Naive thymus-derived CD8-positive, alpha-beta T cell (primary cell): ENCODE measurements at places on chromosomes 7 and 10.
A peak's percentile ranks its signal among the peaks of the same experiment; 100 is the strongest.

DNA sequence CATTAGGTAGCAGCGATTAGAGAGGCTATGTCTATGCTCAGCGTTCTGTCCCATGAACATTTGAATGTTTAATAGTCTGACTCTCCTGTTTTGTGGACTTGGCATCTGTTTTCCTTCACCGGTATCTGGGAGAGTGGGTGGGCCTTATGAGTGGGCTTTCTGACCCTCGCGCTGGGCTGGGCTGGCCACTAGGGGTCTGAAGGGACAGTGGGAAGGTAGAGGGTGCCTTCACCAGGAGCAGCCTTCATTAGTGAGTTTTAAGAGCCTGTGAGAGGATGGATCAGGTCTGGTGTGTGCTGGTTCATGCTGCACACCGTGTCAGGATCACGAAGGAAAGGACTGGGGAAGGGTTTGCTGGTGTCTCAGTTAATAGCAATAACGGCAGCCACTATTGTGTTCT is 33.4 kb downstream of the DCLRE1A start:
- DNase-seq, result no peak

GRCh38 chr7:4837803-4838625 is 23.8 kb downstream of the PAPOLB start:
- DNase-seq, result no peak

GRCh38 chr7:156610601-156611000 is 30.0 kb upstream of the RNF32 start:
- DNase-seq, result no peak

GRCh38 chr7:83852136-83852535 is 203.2 kb upstream of the SEMA3E start:
- no peak for DNase-seq

- no peak for DNase-seq
These were observed 365.9 kb downstream of the REEP3 start for GRCh38 chr10:63887023-63887589.

DNA sequence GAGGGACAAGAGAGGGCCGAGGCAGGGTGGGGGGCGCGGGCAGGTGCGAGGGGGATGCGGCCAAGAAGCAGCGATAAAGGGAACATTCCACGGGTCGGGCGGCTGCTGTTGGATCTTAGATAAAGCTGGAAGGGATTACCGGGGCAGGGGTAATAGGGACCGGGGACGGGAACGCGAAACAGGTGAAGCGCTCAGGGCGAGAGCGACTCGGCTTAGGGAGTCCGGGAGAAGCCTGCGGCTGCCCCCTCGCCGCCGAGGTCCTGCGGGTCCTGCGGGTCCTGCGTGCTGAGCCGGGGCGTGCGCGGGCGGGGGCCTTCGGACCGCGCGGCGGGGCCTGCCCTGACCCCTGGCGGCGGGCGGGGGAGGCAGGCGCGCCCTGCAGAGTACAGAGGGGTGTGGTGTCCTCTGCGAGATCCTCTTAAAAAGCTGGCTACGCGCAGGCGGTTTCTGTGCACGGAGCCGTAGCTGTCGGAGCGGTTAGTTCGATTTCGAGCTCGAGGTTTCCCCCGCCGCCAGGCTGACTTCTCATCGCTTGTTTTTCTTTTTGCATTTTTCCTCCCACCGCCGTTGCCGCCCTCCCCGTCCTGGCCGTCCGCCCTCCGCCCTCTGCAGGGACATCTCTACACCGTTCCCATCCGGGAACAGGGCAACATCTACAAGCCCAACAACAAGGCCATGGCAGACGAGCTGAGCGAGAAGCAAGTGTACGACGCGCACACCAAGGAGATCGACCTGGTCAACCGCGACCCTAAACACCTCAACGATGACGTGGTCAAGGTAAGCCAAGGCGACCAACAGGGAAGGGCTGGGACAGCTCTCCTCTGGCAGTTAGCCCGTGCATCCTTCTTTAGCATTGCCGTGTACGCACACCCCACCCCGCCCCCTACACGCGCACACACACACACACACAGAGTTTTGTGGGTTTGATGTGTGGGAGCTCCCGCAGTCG is 1.4 kb downstream of the CAV1 start:
- peak; percentile 57 for DNase-seq

DNA sequence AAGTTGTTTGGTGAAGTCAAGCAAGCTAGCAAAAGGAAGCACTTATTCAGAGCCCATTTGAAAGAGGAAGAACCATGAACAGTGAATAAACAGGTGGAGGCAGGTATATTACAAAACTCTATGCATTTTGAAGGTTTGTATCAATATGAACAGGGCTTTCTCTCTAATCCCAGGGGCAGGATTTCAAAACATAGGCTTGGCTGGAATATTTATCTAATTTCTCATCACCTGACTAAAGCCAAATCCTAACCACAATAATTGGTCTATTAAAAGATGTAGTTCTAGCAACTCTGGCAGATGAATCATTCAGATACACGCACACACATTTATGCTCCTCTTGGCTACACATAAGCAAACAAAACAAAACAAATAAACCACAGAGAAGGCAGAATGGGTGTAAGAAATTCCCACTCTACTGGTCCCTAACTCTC is 554.4 kb downstream of the INHBA start:
- DNase-seq, result no peak

DNA sequence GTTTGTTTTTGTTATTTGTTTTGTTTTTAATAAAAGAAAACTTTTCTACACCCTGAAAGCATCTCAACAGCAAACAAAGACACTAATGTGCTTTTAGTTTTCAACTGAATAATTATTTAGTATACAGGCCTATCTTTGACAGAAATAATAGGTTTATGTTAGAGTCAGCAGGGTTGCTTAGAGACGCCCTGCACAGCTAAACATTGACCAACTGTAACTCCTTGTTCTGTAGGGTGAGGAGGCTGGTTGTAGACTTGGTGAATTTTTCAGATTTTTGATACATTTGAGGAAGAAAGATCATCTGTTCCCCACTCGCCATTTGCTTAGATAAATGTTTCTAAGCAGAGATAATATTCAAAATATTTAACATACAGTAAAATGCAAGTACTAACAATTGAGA is 103.1 kb downstream of the CALCR start:
- DNase-seq, result no peak

- DNase-seq, result no peak
These were observed 8.3 kb downstream of the CXCL12 start for GRCh38 chr10:44376472-44377099.

- no peak for DNase-seq
These were observed 73.2 kb downstream of the LMBR1 start for GRCh38 chr7:156819733-156820295.

DNA sequence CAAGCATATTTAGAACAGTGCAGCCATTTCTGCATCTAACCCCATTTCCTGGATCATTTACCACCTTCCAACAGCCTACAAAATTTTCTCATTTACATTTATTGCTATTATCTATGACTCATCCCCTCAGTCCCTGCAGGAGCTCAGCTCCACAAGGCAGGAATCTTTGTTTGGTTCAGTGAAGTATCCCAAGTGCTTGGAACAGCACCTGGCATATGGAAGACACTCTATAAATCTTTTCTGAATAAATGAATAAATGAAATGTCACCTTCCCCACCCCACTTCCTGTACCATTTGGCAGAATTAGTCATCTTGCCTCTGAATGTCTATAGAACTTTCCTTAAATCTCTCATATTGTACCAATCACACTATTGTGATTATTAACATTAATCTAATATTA is 110.7 kb downstream of the HIP1 start:
- DNase-seq, result no peak

DNA sequence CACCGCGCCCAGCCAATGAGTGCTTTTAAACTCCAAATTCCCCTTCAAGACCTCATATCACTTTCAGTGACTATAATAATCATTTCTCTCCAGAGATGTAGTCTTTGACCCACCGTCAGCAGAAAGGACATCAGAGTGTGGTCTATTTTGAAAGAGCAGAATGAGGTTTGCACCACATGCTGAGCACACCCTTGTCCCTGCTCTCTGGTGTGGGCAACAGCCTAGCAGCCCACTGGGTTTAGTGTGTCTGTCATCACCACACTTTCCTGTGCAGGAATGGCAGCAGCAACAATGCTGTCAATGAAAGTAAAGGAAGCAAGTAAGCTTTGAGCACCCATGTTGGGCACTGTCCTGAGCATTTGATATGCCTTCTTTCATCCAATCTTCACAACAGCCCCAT is 122.4 kb downstream of the PLXNA4 start:
- DNase-seq, result no peak

DNA sequence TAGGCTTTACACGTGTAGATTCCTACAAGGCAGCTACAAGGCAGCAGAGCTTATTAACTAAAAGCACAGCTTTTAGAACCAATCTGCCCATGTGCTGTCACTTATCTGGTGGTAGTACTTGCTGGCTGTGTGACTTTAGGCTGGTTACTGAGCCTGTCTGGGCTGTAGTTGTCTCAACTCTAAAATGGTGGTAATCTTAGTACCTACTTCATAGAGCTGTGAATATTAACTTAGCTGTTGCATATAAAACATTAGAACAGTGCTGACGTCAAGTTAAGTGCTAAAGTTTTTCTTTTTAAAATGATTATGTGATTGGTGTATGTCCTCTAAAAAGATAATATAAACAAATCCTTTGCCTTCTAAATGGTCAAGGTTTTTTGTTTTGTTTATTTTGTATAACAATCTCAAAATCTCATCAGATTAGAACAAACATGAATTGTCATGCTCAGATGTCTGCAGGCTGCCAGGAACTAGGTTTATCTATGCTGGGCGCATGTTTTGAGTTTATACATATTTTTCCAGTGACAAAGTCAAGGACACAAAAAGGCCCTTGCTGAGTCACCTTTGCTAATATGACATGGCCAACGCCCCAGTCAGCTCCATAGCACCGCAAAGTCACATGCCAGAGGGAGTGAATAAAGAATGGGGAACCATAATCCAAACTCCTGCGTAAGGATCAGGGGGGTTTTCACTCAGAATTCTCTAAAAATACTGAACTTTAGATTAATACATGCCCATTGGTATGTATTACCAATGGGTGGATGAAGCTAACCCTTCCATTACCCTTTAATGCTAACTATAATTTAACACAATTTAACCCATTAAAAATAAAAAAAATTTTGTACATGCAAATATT is 39.8 kb upstream of the ARL4A start:
- DNase-seq, result no peak

DNA sequence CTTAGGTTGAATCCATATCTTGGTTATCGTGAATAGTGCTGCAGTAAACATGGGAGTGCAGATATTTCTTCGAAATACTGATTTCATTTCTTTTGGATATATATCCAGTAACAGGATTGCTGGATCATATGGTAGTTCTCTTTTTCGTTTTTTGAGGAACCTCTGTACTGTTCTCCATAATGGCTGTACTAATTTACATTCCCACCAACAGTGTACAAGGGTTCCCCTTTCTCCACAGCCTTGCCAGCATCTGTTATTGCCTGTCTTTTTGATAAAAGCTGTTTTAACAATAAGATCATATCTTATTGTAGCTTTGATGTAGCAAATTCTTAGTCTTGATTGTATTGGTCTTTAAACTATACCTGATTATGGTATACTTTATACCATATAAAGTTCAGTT is 45.3 kb downstream of the ZNRF2 start:
- DNase-seq, result no peak

- DNase-seq, result no peak
These were observed 286.6 kb downstream of the SEMA3D start for GRCh38 chr7:84900215-84900614.

DNA sequence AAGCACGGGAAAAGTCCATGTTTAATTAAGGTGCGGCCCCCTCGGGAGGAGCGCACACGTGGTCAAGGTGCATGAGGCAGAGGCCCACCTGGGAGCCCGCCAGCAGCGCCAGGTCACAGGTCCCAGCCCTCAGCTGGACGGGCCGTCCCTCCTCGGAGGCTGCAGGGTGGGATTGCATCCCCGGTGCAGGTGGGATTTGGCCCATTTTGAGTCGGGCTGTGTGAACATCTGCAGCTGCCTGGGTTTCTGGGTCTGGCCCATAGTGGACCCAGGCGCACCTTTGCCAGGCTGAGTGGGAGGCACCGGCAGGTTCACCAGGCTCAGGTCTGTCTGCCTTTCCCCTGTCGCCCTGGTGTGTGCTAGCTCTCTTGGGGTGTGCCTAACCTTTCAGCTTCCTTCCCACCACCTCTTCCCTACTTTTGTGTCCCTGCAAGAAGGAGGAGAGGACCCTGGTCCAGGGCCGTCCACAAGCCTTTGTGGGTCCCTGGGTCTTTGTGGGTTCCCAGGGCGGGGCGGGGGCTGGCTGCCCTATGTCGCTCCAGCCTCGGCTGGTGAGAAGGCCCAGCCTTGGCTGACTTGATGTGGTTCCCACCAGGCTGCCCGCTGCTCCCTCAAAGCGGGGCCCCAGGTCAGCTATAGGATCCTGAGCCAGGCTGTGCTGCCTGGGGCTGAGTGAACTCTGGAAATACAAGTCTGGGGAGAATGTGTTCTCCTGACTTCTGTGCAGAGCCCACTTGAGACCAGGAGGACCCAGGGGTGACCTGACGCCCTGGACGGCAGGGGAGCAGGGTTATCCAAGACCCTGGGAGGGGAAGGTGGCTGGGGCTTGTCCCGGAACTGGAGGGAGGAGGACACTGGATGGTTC is 186.7 kb upstream of the SHH start:
- no peak for DNase-seq

GRCh38 chr7:20219446-20220292 is 2.5 kb upstream of the MACC1 start:
- no peak for DNase-seq

GRCh38 chr7:90267263-90267858 is 22.4 kb downstream of the CFAP69 start:
- no peak for DNase-seq

DNA sequence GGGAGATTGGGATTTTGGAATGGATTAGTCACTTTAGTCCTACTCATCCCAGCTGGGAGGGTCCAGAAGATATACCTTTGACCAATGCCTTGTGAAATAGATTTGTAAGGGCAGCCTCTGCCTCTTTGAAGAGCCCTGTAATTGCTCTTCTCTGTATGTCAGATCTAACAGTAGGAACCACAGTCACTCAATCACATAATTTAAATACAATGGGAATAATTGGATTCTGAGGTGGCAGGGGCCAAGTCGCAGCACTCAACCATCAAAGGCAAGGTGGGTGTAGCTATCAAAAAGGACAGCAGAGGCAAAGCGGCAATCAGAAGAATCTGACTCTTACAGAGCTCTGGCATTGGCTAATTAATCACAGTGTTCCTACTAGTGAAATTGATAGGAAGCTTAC is 650.9 kb upstream of the ANKRD30A start:
- no peak for DNase-seq

GRCh38 chr10:2280713-2281300 is 543.5 kb upstream of the ADARB2 start:
- no peak for DNase-seq

DNA sequence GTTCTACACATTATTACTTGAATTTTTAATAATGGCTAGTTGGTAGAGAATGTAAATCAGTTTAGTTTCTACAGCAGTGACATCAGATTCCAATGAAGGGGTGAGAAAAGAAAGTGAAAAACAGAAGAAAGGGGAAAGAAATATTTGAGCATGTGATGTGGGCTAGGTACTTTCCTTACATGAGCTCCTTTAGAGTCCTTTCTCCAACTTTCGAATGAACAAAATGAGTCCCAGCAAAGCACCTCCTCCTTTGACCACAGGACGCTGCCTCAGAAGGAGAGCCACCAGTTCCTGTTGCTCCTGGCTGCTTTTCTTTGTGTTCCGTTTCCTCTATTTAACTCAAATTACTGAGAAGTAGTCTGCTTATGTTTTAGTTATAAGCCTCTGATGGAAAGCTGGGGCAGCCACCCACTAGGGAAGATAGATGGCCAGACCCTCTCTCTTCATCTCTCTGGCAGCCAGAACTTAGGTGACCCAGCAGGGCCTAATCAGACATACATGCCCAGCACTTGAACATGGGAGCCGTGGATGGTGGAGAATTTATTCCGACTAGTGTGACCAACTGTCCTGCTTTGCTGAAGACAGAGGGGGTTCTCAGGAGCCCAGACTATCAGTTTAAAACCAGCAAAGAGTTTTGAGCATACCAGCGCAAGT is 82.4 kb upstream of the NME8 start:
- no peak for DNase-seq

- DNase-seq, result no peak
These were observed 116.6 kb upstream of the GLCCI1 start for GRCh38 chr7:7851991-7852390.
